ENCODE measurements at places on chromosomes 6 and 20.
A peak's percentile ranks its signal among the peaks of the same experiment; 100 is the strongest.

GRCh38 chr6:128487055-128487454, 33.3 kb downstream of the PTPRK start:
- DNase-seq: no peak

DNA sequence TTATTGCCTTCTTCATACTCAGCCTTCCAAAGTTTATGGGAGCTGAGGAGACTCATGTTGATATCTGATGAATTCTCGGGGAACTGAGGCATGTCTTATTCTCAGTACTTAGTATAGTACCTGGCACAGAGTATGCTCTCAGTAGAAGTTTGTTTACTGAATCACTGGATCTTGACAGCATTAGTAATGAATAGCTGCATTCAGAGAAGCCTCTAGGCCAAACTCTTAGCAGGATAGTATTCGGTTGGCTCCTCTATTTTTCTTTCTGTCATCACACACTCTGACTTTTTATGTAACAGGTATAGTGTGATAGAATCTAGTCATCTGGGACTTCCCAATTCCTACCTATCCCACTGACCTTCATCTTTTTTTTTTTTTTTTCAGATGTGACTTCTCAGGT, 566.4 kb upstream of the MAN1A1 start:
- no peak for DNase-seq

GRCh38 chr20:58682656-58683531, 9.7 kb upstream of the NPEPL1 start:
- DNase-seq: no peak

DNA sequence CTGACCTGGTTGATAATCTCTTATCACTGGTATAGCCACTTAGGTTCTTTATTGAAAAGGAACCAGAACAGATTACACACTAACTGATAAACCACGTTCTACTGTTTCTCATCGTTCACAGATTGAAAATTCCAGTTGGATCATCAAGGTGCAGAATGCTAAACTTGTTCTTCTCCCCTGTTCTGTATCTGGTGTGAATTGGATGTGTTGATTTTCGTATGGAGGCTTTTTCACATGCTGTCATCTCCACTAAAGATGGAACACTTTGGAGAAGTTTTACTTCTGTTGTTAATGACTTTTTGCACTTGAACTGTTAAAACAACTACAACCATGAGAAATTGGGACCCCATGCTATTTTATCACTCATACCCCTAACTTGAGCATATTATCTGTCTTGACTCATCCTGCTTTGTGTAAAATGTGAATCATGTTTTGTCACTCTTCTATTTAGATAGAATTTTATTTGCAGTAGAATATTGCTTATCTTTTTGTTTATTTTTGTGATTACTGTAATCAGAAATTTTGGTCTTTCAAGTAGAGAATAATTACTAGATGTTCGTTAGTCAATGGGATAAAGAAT, 17.5 kb downstream of the VAPB start:
- DNase-seq: peak; percentile 13

- DNase-seq: no peak
These were observed 73.5 kb upstream of the RNF217 start for GRCh38 chr6:124888581-124889371.

DNA sequence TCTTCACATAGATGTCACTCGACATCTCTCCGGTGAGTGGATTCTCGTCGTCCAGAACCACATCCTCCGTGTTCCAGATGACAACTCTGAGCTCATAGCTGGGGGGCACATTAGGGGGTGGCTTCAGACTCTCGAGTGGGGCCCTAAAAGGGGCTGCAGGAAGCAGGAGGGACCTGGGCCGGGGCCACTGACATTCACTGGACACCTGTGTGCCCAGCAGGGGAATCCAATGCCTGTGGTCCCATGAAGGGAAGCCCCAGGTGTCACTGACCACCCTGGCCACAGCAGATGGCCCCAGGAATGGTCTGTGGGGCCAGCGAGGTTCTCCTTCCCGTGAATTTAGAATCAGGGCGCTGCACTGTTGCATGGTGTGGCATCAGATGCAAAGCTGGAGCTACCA, 18.7 kb downstream of the ERGIC3 start:
- no peak for DNase-seq

DNA sequence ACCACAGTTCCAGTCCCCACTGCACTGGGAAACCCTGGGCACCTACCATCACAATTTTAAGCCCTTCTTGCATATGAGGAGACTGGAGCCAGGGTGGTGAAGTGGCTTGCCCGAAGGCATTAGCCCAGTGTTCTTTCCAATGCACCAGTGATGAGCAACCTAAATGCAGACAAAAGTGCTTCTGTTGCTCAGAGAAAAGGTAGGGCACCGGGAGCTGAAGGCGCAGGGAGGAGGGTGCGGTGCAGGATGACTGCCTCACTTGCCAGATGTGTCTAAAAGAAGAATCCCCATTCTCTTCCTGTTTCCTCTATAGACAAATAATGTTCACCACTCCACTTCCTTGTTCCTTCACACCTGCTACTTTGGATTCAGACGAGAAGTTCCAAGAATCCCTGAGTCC, 86.5 kb downstream of the QRSL1 start:
- no peak for DNase-seq
